ENCODE measurements at places on chromosomes 6 and 20.

GRCh38 chr20:48314925-48315592, 512.7 kb downstream of the PREX1 start:
- DNase-seq = no peak

DNA sequence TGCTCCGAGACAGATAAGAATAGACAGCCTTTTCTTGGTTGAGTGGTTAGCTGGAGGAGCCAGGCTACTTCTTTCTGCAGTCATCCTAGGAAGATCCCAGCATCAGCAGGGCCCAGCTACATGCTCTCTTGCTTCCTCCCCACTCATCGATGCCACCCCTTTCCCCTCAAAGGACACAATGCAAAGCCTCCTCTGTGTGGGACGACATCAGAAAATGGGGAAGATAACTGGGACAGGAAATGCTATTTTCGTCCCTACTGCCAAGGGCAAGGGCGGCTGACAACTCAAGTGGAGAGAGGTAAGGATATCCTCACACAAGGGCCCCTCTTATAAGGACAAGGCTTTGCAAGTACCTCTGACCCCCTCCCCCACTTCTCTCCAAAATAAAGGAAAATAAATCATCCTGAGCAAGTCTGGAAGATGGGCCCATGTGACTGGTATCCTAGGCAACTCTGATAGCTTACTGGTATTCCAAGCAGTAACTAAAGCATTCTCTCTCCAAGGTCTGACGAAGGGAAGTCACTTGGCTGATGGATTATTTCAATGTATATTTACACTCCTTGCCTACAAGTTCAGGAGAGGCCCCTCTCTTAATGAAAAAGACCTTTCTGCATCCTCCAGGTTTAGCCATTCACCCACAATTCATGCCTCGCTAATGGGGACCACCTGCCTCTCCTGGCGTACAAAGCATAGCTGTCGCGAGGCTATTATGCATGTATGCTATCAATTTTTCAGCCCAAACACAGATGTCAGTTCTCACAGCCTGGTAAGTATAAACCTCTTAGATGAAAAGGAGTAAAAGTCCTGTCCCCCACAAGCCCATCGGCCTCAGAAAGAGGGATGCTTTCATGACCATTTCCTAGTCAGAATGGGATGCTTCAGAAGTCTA, 11.3 kb downstream of the ELMO2 start:
- no peak for DNase-seq

DNA sequence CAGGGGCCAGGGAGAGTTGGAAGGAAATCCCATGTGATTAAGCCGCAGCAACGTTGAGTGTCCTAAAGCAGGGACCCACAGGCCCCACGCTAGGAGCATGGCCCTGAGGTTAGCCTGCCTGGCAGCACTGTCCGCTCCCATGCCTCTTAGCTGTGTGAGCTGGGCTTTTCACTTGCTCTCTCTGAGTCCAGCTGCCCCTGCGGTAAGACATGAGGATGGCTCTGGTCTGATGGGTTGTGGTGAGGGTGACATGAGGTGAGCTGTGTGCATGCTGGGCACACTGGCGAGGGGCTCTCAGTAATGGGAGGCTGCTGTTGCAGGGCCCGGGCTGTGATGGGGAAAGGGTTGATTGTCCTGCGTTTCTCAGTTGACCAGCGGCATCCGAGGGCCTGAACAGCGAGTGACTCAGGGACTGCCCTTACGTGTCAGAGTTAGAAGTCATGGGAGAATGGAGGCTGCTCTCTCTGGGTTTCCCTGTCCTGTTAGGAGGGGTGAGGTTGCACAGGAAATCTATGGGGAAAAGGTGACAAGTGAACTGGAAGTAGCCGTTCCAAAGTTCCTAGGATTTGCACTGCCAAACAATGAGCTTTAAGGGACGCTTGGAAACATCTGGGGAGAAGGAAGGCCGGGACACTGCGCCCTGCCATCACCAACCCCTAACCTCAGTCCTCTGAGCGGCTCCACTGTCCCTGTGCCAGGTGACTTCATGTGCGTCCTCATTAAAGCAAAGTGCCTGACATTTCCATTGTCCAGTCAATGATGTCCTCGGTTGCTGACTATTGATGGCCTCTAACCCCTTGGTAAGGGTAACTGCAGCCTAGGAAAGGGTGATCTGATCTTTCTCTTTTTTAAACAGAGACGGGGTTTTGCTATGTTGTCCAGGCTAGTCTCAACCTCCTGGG, 51.3 kb downstream of the ADNP start:
- DNase-seq = no peak

DNA sequence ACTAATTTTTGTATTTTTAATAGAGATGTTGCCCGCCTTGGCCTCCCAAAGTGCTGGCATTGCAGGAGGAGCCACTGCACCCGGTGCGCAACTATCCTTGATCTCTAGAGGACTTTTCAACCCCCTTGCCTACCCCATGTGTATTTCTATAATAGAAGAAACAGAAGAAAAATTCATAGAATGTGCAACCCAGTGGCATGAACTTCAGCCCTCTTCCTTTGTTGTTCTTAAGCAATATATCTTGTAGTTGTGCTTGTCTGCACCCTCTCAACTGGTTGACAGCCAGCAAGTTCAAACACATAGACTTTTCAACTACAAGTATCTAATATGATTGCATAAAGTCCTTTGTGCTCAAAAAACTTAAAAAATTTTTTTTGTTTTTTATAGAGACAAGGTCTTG, 72.3 kb upstream of the NCOA3 start:
- no peak for DNase-seq

DNA sequence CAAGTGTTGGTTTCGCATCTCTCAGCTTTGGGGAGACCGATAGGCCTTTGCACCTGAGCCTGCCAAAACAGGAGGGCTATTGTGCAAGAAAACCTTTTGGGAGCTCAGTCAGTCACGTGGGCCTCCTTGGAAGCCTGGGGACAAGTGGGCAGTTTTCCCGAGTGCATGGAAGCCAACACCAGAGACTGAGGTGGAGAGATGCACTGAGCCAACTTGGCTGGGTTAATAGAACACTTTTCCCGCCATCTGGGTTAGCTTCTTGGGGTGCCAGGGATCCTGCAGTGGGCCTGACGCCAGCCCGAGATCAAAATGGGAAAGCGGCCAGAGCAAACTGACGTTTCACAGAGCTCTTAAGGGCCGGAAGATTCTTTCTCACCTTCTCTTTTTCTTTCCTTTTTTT, 2.8 kb upstream of the OOEP start:
- no peak for DNase-seq

DNA sequence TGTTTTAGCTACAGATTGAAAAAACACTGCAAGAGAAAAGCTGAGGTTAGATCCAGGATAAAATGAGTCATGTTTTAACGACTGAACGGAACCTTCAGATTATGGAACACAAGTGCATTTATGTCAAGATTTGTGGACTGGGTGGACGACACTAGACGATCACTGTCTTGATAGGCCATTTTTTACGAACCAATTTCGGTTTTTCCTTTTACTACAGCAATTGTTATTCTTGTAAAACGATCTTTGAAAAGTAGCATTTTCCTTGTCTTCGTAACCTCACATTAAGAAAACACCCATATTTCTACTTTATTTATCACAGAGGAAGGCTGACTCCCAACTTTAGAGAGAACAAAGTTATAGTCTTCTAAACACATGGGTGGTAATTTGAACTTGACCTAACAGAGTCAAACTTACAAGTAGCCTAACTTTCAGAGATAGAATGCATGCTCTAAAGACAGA, 294.2 kb upstream of the TCF21 start:
- DNase-seq = no peak

DNA sequence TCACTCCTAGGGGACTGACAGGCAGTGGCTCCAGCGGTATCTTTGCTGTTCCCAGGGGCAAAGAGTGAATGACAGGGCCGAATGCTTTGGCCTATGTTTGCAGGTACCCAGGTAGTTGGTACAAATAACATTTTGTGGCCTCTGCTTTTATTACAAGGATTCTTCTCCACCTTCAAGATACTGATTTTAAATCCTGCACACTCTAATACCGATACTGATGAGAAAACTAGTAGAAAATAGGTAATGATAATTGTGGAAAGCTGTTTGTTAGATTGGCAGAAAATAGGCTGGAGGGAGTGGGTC, 772 bp downstream of the HINT3 start:
- DNase-seq = no peak

DNA sequence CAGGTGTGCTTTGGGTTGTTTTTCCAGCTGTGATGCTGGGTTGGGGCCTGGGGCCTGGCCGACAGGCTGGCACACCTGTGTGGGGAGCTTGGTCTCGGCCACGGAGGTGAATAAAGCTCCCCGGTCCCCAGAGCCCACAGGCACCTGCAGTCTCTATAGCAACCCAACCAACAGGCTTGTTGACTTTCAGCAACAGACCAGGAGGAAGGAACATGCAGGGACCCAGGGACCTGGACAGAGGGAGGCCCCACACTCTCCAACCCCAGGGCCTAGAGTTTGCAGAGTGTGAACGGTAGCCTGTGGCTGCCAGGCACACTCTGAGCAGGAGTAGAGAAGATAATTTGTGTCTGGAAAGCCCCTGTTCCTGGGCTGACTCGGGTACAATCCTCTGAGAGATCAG, 14.6 kb upstream of the SYNJ2 start:
- no peak for DNase-seq

GRCh38 chr20:50186987-50187402, 3.6 kb upstream of the CEBPB start:
- no peak for DNase-seq

DNA sequence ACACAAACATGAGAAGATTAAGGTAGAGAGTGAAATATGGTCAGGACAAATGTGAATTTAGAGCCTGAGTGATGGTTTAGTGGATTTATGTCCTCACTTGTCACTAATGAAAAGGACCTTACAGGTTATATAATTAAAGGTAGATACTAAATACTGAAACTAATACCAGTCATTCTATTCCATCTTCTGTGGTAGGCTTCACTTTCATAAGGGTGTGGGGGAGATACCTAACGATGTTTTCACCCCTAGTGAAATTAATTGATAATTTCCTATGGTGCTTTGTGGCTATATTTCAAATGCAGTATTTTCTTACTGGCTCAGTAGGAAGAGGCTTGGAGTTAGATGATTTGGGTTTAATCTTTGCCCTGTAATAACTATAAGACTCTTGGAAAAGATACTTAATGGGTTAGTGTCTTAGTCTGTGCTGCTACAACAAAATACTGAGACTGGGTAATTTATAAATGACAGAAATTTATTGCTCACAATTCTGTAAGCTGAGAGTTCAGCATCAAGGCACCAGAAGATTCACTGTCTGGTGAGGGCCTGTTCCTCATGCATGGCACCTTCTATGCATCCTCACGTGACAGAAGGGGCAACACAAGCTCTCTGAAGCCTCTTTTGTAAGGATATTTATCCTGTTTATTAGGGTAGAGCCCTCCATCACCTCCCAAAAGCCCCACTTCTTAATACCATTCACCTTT, 21.3 kb downstream of the RNF217 start:
- DNase-seq = no peak

DNA sequence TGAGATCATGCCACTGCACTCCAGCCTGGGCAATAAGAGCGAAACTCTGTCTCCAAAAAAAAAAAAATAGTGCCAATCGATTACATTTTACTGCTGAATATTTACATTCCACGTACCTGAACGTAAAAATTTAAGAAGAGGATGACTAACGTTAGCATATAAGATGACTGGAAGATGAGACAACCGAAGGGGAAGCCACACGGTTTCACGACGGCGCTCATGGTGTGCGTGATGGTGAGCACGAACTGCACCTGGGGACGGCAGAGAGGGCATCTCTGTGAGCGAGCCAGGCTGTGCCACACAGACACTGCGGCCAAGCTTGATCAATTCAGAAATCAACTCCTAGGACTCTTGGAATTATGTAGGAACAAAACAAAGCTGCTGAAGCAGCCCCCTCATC, 54.5 kb downstream of the ELOVL2 start:
- DNase-seq = no peak

DNA sequence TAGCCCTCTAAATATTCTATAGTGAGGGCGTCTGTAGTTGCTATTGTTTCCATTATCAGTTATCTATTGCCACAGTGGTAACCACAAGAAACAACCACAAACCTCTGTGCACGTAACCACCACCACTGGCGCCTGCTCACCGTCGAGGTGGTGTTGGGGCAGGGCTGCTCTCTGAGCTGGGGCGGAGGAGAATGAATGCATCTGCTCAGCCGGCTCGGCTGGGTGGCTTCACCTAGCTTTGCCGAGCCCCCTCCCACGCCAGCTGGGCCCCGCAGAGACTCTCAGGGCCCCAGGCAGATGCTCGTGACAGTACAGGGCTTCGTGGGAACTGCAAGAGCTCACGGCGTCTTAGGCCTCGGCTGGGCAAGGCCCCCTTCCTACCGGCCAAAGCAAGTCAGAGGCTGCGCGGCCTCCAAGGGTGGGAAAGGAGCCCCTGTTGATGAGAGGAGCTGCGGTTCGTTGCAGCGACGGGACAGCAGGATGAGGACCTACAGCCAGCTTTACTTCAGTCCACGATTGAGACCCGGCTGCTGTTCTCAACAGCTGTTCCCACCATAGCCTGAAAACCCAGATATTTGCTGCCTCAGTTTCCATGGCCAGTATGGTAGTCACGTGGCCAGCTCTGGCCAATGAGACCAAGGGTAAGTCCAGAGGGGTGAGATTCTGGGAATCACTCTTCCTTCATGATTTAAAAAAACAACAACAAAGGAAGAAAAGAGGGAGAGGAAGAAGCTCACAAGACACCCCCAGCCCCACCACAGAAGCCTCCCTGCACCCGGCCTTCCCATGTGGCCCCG, 120.2 kb upstream of the AFDN start:
- DNase-seq = no peak

- no peak for DNase-seq
Measured at GRCh38 chr6:168938546-168938945, 315.1 kb downstream of the THBS2 start.

- no peak for DNase-seq
Measured at GRCh38 chr6:29561091-29561490, 1.6 kb upstream of the UBD start.

GRCh38 chr20:48164566-48165400, 379.5 kb upstream of the SULF2 start:
- DNase-seq = no peak

GRCh38 chr20:7637184-7637583, 303.1 kb downstream of the HAO1 start:
- DNase-seq = no peak

DNA sequence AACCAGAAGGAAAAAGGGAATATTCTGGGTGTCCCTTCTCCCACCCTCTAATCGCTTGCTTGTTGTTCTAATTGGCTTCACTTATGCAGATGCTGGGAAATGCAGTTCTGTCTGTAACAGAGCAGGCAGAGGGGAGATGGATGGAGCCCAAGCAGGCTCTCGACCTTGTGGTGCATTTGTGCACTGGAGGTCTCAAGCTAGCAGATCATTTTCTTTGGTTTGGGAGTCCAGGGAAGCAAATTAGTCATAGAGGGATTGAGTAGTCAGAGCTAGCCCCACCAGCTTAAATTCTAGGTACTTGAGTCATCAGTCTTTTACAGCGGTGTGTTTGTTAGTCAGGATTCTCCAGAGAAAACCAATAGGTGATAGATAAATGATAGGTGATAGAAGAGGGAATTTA, 234.7 kb upstream of the ECI2 start:
- DNase-seq = peak; percentile 71

- DNase-seq = no peak
Measured at GRCh38 chr6:118740372-118740771, 89.0 kb upstream of the CEP85L start.

DNA sequence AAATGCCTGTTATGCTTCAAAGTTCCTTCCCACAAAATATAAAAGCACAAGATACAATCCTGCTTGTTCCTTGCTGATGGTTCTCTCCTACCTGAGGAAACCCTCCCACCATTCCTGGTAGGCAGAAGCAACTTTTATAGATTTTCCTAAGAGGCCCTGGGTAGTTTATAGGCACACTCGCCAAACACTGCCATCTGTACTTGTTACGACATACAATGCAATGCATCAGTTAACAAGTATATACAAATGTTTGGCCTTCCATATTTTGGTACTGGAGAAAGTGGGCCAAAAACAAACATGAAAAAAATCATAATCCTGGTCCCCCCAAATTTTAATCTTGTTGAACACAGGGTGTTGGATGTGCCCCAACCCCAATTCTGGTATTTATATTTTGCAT, 16.6 kb downstream of the MCM9 start:
- DNase-seq = no peak
